Uterus (tissue), 4 donors: ENCODE measurements at places on chromosomes 1 and 21. TPM values are rescaled to one million over a fixed set of nuclear protein-coding genes. Genes with fewer than 3 reads are reported as not detected.

Gene KCNA3
- 1.4 TPM for total RNA-seq

Gene SPRR1A
- total RNA-seq: not detected

Gene FCRL2
- 0.51 TPM for total RNA-seq

Gene SLC30A10
- total RNA-seq: not detected

Gene ADORA3
- total RNA-seq: 0.59 TPM

Gene CYP4Z1
- 0.41 TPM for total RNA-seq

Gene PRAMEF5
- total RNA-seq: not detected

Gene GDAP2
- 10.5 TPM for total RNA-seq

Gene VHLL
- total RNA-seq: not detected

Gene KRTAP13-3
- not detected for total RNA-seq
